Activated CD8-positive, alpha-beta memory T cell treated with anti-CD3 and anti-CD28 coated beads for 1 hour (primary cell): ENCODE measurements at places on chromosomes 7 and 10.

DNA sequence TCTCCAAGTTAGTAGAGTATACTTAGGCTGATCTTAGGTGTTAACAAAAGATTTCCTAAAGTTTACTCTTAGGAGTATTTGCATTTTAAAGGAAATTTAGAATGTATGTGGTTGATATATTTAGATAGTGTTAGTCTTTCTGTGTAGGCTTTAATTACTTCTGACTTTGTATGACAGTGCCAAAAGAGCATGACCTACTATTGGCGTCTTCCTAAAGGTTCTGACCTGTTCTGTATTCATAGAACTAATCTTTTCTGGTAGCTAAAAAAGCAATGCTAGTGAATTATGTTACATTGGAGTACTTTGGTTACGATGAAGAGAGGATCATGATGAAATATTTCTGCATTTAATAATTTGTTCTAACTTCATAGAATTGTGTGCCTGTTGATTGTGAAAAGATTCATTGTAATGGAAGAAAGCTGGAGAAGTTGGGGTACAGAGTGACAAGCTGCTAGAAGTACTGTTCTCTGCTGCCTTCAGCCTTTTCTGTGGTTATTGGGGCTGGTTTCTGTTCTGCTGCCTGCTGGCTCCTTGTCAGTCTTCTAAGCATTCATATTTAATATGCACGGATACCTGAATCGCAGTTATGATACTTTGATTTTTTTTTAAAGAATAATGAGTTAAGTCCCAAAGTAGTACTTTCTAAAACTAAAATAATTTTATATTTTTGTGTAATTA, 13.2 kb downstream of the WAC start:
- no peak for DNase-seq

DNA sequence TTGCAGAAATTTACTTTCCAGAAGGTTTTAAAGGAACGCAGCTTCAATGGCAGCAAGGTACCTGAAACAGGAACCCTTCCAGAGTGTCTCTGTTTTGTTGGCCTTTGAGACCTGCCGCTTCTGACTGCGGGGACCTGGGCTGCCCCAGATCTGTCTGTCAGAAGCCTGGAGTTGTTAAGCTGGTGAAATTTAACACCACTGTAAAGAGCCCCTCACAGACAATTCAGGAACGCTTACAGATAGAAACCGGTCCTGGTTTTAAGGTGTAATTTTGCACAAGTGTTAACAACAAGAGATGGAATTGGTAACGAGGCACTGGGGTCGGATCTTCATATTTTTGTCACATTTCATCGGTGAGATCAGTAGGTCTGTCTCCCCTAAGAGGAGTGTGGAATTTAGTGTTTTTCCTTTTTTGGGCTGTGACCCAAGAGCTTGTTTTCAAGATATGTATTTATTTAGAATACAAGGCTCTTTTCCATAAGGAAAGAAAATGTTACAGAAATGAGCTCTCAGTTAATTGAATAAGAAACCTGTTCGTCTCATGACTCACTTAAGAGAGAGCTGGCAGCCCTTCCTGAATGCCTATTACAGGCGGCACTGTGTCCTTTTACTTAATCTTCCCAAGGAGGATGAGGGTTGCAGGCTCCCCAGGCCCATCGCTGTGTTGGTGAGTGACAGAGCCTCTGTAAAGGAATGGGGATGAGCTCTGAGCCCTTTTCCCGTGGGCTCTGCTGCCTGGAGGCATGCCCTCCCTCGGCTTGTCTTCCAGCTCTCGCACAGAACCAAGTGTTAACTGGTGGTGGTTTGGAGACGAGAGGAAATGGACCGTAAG, 168.7 kb downstream of the CUX1 start:
- no peak for DNase-seq

GRCh38 chr10:131444286-131444685, 132.8 kb upstream of the TCERG1L start:
- DNase-seq: no peak

- no peak for DNase-seq
Measured at GRCh38 chr10:82462910-82463551, 588.0 kb downstream of the NRG3 start.

DNA sequence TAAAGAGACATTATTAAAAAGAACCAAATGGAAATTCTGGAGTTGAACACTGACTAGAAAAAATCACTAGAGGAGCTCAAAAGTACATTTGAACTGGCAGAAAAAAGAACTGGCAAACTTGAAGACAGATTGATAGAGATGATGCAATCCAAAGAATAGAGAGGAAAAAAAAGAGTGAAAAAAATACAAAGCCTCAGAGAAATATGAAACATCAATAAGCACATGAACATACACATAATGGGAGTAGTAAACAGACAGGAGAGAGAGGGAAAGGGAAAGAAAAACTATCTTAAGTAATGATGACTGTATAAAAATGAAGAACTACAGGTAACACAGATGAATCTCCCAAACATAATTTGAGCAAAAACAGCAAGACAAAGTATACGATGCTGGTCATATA, 61.1 kb downstream of the CNOT4 start:
- DNase-seq: no peak
